Occipital lobe (tissue), 3 donors: ENCODE measurements at places on chromosomes 7 and 10.
A peak's percentile ranks its signal among the peaks of the same experiment; 100 is the strongest.

DNA sequence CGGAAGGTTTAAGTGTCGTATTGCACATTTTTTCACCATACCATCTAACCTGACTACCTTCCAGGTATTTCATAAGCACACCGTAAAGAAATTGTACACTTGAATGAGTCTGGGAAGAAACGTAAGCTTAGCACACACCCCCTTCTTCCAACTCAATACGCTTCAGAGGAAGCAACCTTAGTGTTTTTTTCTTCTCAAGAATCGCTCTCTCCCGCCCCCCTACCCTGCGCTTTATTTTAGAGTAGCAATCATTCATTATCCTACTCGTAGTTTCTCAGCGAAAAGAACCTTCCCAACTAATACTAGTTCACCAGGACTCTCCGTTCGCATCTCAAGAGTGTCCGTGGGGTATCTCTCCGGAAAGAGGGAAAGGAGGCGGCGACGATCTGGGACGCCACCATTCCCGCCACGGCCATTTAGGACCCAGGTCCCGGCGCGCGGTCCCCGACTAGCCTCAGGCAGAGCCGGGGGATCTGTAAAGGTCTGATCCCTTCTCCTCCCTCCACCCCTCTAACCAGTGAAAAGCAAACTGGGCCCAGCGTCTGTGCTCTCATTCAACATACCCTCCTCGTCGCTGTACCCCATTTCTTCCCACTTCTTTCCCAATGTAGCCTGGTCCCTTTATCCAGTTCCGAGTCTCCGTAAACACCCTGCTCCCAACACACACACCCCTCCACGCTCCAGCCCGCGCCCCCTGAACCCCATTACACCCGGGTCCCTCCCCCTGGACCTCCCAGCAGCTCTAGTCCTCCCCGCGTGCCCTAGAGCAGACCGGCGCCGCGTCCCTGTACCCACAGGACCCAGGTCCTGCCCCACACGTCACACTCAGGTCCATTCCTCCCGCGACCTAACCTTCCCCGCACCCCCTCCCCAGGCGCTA, 16.0 kb downstream of the MYOZ1 start:
- DNase-seq, result no peak

DNA sequence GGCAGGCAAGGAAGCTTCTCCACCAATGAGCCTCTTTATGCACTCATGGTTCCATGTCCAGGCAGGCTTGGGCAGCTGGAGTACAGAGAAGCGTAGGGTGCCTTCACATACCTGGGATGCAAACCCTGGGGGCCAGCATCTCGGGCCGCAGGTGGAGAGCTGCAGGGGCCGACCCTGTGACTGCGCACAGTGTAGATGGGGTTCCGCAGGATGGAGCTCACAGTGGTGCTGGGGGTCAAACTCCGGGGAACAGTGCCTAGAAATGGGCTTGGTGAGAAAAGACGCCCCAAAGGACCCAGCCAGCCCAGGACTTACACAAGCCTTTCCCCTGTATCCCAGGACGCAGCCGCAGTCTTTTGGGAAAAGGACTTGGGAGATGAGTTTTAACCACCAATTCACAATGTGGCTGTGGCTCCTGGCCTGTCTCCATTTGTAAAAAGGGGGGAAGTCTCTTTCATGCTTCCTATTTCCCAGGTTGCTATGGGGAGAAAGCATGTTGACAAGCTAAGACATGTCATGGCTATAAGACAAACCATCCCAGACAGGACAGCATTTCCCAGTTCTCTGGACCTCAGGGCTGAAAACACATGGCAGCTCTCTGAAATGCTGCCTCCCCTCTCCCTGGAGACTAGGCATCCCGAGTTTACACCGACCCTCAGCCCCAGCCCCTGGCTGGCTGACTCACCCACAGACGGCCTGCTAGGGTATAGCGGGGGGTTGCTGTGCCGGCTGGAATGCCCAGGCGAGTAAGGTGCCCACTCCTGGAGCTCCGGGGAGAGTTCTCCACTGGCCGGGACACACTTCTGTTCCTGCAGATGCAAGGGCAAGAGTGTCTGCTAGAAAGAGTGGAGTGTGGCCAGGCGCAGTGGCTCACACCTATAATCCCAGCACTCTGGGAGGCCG, 107.1 kb downstream of the DLG5 start:
- no peak for DNase-seq

- DNase-seq, result no peak
Observed at GRCh38 chr10:71504570-71504969, 107.8 kb downstream of the CDH23 start.

GRCh38 chr10:112875476-112876267, 74.4 kb upstream of the TCF7L2 start:
- DNase-seq, result no peak

- DNase-seq, result no peak
Observed at GRCh38 chr7:17328641-17329040, 30.2 kb downstream of the AHR start.

GRCh38 chr10:105359708-105360107, 718.6 kb downstream of the SORCS3 start:
- DNase-seq, result no peak

GRCh38 chr7:16367115-16367514, 54.2 kb downstream of the CRPPA start:
- DNase-seq, result no peak

DNA sequence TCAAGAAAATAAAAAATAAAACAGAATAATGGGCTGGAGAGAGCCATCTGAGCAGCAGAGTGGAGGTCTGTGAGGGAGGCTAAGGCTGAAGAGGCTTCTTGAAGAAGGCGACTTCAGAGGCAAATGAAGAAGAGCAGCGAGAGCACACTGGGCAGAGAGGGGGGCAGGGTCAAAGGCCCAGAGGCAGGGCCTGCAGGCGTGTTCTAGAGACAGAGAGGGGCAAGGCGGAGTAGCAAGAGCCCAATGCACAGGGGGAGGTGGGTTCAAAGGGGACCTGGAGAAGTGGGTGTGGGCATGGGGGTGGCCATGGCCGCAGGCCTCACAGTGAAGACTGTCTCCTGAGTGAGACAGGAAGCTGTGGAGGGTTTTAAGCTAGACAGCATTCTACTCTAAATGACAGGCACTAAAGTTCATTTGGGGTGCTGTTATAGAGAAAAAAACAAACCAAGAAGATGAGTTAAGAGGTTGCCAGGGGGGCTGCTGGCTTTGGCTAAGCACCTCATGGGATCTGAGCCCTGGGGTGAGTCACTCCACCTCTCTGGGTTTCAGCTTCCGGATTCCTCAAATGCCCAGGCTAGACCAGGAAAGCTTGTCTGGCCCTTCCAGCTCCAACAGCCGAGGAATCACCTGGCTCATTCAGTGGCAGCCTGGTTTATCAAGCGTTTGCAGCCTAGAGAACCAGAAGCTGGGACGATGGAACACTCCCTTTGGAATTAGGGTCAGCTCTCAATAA, 81.7 kb downstream of the DLG5 start:
- no peak for DNase-seq

GRCh38 chr10:101986624-101986971, 69.4 kb downstream of the ARMH3 start:
- no peak for DNase-seq

DNA sequence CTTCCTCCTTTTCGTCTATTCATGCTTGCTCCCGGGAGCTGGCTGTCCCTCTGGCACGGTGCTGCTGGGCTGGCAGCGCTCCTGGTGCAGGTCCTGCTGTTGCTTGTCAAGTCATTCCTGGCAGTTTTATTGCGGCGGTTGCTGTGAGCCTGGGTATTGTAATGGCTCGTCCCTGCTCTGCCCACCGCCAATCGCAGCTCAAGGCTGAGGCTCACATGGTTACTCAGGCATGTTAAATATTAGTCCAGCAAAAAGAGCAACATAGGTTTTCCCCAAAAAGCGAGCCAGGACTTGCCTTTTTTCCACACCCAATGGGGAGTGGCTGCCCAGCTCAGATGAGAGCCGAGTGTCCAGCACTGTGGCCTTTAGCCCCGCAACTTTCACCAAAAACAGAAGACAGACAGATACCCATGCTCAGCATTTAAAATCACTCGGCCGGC, 492.9 kb upstream of the FOXK1 start:
- peak; percentile 62 for DNase-seq
